ENCODE measurements at places on chromosomes 2 and 18. TPM values are rescaled to one million over a fixed set of nuclear protein-coding genes. Genes with fewer than 3 reads are reported as not detected.
A peak's percentile ranks its signal among the peaks of the same experiment; 100 is the strongest.

DNA sequence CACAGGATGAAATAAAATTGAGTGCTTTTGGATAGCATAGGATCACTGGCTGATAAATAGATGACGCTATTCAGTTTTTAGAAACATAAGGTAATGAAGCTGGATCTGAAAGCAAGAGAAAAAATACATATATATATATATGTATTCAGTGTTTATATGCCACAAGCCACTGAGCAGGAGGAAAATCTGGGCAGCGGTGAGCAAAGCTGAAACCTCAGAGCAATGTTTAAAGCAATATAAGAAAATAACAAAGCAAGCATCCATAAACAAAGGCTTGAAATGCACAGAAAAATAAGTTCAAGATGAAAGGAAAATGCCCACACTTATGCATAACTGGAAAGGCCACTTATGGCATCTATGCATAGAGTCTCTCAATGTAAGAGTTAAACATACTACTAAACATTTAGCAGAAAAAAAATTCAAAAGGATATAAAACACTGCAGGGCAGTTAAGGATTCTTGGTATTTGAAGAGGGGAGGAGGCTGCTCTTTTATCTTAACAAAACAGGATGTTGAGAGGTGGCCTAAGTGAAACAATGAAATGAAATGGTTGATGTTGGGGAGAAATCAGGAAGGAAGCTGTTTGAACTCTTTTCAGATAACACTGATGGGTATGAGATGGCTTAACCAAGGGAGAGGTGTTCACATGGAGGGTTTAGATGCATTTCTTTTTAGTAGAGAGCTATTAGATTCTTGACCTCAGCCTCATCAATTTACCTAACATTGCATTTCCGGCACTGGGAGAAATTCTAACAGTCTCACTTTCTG, 129.1 kb downstream of the ARHGAP15 start:
- no peaks in the 10 kb centered on the region for H3K36me3 ChIP-seq
- H3K4me3 ChIP-seq, result no peak overlapping the region
- no peaks in the 10 kb centered on the region for H3K27me3 ChIP-seq
- no peak for DNase-seq

DNA sequence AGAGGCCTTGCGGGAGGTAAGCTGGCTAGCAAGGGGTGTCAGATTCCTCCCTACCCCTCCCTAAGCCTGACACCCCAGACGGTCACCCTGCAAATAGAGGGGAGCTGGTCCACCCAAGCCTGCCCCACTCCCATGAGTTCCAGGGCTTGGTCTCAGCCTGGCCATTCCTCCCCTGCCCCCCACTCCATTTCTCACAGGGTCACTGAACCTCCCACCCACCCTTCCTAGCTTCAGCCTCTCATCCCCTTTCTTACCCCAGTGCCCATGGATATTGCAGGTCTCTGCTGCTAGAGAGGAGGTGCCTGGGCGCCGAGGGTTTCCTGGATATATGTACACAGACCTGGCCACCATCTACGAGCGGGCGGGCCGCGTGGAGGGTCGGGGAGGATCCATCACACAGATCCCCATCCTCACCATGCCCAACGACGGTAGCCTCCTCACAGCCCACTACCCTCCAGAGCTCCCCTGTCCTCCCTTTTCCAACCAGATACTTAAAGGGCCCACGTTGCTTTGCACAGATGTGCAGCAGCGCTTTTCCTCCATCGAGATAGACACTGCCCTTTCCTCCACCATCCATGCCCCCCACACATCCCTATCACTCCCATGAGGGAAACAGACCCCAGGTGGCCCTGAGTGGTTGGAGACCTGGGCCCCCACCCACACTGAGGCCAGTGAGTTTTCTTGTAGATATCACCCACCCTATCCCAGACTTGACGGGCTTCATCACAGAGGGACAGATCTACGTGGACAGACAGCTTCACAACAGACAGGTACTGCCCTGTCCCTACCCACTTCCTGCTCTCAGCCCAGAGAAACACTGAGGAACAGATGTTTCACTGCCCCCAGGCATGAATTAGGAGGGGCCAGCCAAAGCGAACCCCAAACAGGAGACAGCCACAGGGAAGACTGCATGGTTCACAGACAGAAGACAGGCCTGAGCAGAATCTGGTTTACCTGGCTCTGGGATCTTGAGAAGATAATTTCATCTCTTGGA, 15.2 kb upstream of the ANKRD53 start:
- H3K27ac ChIP-seq, result no peak overlapping the region
- H3K4me3 ChIP-seq, result no peak overlapping the region
- H3K27me3 ChIP-seq, result no peaks in the 10 kb centered on the region
- H3K4me1 ChIP-seq, result peaks cover 6% of the 10 kb centered on the region
- peak; percentile 11 for DNase-seq

GRCh38 chr2:26068602-26069298, 34.9 kb downstream of the RAB10 start:
- H3K4me3 ChIP-seq, result no peak overlapping the region
- peak; percentile 76 for DNase-seq
- no peaks in the 10 kb centered on the region for H3K27me3 ChIP-seq
- H3K27ac ChIP-seq, result peak overlapping the region; percentile 57
- peaks cover 7% of the 10 kb centered on the region for H3K36me3 ChIP-seq

- H3K4me3 ChIP-seq, result no peak overlapping the region
- DNase-seq, result no peak
- H3K27me3 ChIP-seq, result peaks cover 12% of the 10 kb centered on the region
- peaks cover 16% of the 10 kb centered on the region for H3K4me1 ChIP-seq
- no peaks in the 10 kb centered on the region for H3K36me3 ChIP-seq
Measured at GRCh38 chr18:49847524-49847923, 34.2 kb upstream of the ACAA2 start.

DNA sequence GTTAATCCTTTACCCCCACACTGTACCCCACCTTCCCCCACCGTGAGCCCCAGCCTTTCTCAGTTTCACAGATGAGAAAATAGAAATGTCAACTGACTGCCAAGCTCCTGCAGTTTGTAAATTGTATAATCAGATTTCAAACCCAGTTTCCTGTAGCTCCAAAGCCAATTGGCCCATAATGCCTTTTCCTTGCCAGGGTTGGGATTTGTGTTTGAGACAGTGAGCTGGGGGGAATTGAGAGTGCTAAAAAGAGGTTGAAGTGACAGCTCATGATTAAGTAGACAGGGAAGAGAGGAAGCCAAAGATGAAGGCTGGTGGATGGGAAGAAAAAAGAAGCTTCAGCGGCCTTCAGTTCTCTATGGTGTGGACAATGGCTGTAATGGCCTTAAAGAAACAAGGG, 10.7 kb downstream of the OSBPL6 start:
- no peaks in the 10 kb centered on the region for H3K27me3 ChIP-seq
- no peak overlapping the region for H3K4me3 ChIP-seq
- DNase-seq, result no peak
- H3K27ac ChIP-seq, result peak overlapping the region; percentile 67
- H3K36me3 ChIP-seq, result no peaks in the 10 kb centered on the region

The ALPG gene
- not detected for total RNA-seq

The NOSTRIN gene
- 1.4 TPM for total RNA-seq

The AQP12B gene
- total RNA-seq, result not detected

The CHRNG gene
- not detected for total RNA-seq

The CENPA gene
- 2.9 TPM for total RNA-seq

The SAG gene
- not detected for total RNA-seq

The SERPINB4 gene
- not detected for total RNA-seq
